NCI-H2029 treated with DMSO at 0.1 percent for 48 hours (cell line): ENCODE measurements at places on chromosomes 13 and 19.

- no peak for DNase-seq
Measured at GRCh38 chr13:98254513-98254912, 77.4 kb upstream of the RNF113B start.

- DNase-seq = peak; percentile 22
Measured at GRCh38 chr19:45045671-45046353, 7.0 kb downstream of the CLASRP start.

- no peak for DNase-seq
Measured at GRCh38 chr19:55486971-55487923, 989 bp upstream of the SSC5D start.

- no peak for DNase-seq
Measured at GRCh38 chr19:4909156-4909896, at the start of gene UHRF1. Gene UHRF1, plus strand, starts transcription at chr19:4909501. Its CDS starts 1,385 bp downstream, at chr19:4910886.

DNA sequence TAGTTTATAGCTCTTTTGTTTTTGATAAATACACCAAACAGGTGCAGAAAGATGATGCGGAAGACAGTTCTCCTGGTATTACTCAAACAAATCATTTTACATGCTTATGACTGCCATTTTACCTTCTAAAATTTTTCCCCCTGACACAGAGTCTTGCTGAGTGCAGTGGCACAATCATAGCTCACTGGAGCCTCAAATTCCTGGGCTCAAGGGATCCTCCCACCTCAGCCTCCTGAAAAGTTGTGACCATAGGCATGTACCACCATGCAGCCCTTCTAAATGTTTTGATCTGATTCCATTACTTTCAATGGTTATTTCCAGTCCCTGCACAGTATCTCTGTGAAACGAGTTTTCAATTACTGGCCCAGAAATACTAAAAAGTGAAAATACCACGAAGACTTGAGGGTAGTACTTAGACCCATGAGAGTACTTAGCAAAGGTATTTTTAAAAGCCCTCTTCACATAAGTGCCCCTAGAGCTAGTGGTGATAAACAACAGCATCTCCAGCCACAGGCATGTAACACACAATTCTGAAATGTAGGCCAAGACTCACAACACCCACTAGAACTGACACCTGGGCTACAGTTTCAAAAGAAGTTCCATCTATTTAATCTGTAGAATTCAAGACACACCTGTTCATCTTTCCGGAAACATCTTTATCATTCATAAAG, 11.3 kb downstream of the HSPH1 start:
- peak; percentile 2 for DNase-seq

DNA sequence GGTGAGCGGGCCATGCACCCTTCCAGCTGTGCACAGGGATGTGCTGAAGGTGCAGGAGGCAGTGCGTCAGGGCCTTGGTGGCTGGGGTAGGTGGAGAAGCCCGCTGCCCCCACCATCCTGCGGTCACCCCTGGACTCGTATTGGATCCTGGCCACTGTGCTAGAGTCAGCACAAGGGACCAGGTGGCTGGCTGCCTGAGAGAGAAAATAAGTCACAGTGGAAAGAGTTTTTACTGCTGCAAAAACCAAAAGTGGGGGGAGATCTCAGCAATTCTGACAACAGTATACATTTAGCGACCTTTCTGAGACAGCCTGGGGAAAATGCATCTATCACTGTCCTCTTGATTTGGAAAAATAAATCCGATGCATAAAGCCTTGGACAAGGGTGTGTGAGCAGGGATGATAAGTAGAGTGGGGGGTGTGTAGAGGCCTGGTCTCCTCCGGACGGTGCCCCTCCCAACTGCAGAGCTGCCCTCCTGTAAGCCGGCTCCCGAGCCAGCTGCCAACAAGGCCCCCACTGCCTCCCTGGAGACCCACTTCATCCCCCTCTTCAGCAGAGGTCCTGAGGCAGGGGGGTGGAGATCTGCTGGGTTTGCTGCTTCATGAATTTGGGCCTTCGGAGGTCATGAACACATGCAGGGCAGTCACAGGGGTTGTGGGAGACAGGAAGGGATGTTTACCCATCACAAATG, 84.2 kb downstream of the SLC7A1 start:
- DNase-seq = no peak

GRCh38 chr19:28210886-28211285, 1002.1 kb downstream of the UQCRFS1 start:
- no peak for DNase-seq

DNA sequence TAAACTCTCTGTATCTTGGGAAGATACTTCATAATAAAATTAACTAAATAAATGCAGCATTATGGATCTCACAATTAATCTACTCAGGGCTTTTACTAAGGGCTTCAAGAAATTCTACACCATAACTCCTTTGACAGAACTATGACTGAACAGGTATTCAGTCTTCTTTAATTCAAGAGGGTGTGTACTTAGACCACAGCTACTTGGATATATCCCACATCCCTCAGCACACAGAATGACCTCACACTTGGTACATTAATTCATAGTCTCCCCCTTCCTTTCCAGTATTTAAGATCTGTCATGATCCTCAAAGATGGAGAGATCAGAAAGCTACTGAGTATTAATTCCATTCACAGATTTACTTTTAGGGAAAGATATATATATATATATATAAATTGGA, 11.6 kb downstream of the DIAPH3 start:
- DNase-seq = no peak

DNA sequence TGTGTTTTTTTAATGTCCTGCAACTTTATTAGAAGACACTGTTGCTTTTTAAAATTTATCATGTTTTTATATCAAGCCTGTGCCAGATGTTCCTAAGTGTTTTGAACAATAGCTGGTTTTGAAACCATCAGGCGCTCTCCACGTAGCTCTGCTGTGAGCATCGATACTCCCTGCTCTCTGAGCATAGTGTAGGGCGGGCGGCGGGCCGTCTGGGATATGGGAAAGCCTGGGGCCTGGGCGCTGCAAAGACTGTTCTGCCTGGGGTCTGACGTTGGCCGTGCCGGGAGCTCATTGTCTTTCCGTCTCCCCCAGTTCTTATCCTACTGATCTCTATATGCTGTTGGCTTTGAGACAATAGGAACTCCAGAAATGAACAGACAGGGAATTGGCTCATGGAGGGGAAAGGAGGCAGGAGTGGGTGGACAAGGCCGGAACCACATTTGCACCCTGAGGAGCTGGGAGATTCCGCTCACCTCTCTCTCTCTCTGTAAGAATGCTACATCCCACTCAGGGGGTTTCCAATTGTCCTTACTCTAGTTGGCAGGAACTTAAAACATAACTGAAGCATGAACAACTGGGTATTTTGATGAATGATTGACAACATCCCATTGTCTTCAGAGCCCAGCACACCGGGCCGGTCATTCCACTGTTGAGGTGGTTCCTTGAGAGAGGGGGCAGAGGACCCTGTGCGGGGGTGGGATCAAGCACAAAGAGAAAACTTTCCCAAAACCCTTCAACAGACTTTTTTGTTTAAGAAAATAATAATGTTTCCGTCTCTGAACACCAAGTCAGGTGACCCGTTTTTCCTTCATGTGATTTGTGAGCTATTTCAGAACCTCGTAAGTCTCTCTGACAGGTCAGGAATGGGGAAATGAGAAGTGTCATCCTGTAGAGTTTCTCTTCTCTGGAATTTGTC, 64.7 kb downstream of the COL4A2 start:
- no peak for DNase-seq

DNA sequence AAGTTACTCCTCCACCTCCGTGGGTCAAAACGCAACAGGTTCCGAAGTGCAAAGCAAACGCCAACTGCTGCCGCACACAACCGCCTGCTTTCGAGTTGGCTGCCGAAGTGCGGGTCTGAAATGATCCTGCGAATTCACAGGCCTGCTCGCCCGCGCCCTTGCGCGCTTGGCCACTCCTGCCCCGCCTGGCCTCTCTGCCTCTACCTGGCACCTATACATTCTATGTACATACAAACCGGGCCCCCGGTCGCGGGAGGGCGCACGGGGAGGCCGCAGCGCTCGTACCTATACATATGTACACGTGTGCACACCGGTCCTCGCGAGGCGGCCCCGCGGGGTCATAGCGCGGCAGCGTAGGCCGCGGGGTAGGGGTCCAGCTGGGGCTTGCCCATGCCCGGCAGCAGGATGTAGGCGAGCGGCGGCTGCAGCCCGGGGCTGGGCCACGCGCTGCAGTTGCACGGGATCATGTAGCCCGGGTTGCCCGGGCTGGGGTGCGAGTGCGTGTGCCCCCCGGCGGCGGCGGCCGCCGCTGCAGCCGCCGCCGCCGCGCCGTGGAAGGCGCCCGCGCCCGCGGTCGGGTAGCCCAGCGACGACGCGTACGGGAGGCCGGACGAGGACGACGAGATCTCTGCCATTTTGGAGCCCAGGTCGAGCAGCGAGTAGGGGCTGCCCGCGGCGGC, 1.3 kb downstream of the SOX21 start:
- no peak for DNase-seq

DNA sequence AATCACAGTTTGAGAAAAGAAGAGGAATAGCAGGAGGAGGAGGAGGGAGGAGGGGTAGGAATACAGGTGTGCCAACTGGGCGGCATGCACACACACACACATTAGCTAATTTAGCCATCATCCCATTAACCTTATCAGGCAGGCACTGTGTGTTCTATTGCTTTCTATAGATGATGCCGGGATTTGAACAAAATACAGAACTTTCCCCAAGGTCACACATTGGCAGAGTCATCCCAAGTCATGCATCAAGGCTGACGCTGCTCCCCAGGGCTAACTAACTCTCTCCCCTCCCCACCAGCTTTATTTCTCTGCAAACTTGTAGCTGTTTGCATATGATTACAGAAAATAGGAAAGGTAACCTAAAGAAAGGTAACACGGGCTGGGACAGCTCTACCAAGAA, 83.0 kb downstream of the NUFIP1 start:
- no peak for DNase-seq

GRCh38 chr19:51688671-51689571, 4.2 kb upstream of the SPACA6 start:
- no peak for DNase-seq

DNA sequence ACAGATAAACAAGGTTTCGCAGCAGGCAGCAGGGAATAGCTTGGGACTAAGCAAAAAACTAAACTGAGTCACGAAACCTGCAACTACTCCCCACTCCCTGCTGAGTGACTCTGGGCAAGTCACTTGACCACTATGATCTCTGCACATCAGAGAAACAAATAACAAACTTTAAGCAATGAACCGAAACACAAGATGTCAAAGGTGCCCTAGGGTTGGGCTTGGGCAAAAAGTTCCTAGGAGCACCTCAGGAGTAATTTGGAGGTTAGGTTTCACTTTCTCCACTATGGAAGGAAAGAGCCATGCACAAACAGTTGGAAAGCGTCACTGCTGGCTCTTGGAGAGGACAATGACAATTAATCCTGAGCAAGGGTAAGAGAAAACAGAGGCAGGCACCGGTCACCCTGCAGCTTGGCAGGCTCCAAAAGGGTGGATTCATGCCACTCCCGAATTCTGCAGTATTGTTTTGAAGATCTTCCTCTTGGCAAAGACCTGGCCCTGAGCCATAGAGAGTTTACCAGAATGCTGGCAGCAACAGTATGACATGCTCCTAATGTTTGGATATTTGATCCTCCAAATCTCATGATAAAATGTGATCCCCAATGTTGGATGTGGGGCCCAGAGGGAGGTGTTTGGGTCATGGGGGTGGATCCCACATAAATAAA, 60.3 kb downstream of the CRYL1 start:
- DNase-seq = no peak

DNA sequence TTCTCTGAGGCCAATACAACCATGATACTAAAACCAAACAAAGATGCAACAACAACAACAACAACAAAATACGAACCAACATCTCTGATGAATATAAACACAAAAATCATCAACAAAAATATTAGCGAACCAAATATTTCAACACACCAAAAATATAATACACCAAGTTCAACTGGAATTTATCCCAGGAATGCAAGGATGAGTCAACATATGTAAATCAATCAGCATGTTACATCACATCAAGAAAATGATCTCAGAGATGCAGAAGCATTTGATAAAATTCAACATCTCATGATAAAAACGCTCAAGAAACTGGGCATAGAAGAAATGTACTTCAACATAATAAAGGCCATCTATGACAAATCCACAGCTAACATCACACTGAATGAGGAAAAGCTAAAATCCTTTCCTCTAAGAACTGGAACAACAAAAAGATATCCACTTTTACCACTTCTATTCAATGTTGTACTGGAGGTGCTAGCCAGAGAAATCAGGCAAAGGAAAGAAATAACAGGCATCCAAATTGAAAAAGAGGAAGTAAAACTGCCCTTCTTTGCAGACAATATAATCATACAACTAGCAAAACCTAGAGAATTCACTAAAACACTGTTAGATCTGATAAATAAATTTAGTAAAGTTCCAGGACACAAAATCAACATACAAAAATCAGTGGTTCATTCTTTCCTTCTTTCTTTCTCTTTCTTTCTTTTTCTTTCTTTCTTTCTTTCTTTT, 2448.7 kb upstream of the PCDH20 start:
- DNase-seq = no peak

- DNase-seq = no peak
Measured at GRCh38 chr13:36068566-36068965, 62.6 kb downstream of the DCLK1 start.

DNA sequence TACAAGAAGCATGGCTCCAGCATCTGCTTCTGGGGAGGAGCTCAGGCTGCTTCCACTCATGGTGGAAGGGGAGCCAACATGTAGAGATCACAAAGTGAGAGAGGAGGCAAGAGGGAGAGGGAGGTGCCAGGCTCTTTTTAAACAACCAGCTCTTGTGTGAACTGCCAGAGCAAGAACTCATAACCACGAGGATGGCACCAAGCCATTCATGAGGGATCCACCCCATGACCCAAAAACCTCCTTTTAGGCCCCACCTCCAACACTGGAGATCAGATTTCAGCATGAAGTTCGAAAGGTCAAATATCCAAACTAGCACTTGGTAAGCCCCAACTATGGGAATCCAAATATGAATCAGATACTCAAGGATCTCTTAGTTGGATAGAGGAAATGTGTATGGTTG, 131.2 kb downstream of the RXFP2 start:
- DNase-seq = no peak

GRCh38 chr19:41936416-41936850, 8.2 kb upstream of the ERFL start:
- DNase-seq = no peak

DNA sequence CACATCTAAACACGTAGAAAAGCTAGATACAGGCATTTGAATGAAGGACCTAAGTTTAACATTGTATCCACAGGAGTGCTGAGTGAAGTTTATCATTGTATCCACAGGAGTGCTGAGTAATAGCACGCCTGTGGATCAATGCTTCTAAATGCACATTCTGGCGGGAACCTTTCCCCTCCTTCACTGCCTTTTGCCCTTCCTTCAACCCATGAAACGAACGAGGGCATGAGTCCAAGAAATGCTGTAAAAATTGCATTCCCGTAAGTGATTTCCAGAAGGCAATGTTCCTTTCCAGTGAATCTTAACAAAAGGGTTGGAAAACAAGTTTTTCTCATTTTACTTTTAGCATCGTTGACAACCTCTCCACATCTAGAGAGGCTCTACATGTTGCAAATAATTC, 88.1 kb downstream of the ZDHHC20 start:
- no peak for DNase-seq

- DNase-seq = no peak
Measured at GRCh38 chr13:94327318-94327717, 152.2 kb downstream of the DCT start.
